Activated T-helper 17 cell treated with anti-CD3 and anti-CD28 coated beads, Interleukin-2, amount 50 U/mL, for 72 hours (primary cell): ENCODE measurements at places on chromosomes 5 and 9.

GRCh38 chr9:134293611-134294152, 32.6 kb upstream of the RXRA start:
- no peak for ATAC-seq

GRCh38 chr5:176625966-176626875, 4.1 kb downstream of the SNCB start:
- ATAC-seq = no peak

DNA sequence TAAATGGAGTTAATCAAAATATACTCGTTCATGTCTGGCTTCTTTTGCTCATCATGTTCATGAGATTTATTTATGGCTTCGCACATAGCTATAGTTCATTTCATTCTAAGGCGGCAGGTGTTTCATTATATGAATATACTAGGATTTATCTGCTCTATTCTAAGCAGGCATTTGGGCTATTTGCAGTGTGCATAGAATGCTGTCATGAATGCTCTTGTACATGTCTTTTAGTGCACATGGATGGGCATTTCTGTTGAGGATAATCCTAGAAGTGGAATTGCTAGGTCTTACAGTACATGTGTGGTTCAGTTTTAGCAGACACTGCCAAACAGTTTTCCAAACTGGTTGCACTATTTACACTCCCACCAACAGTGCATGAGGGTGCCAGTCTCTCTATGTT, 285.3 kb upstream of the ADRA1B start:
- no peak for ATAC-seq

- no peak for ATAC-seq
Observed at GRCh38 chr9:134902936-134903335, 14.8 kb downstream of the FCN1 start.

DNA sequence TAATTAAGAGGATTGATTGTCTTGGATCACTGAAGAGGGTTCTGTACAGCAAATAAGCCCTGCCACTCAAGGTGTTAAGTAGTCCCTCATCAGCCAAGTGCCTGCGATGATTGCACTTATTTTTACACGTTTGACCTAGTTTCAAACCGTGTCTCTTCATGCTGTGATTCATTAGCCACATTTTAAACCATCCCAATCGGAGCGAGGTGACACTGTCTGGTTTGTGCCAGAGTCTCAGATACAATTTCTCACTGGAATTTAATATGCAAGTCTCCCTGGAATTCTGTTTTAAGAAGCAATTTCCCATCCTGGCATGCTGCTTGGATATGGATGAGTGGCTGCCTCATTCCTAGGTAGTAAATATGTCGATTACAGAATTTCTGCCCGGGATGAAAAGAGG, 1.6 kb downstream of the INSYN2B start:
- no peak for ATAC-seq

GRCh38 chr9:25557645-25558300, 120.5 kb downstream of the TUSC1 start:
- ATAC-seq = no peak

DNA sequence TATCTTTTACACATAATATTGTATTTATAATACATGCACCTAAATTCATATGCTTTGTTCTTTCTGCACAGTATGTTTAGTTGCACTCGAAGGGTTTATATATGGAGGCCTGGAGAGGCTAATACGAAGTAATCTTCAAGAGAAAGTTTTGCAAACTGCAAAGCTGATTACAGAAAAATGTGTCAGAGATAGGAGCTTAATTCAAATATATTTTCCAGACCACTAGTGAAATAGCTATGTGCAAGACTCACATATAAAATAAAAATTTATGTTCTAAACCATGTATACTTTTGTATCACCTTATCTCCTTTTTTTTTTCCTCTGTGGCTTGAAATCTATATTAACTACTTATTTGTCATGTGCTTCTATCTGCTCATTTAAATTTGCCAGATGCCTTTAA, 313.8 kb downstream of the EFNA5 start:
- ATAC-seq = no peak

GRCh38 chr9:133048595-133048994, 13.2 kb upstream of the CEL start:
- ATAC-seq = peak; percentile 69

GRCh38 chr9:127572961-127573721, 38.9 kb upstream of the STXBP1 start:
- ATAC-seq = no peak

- ATAC-seq = peak; percentile 96
Observed at GRCh38 chr5:112869948-112870347, 8.9 kb downstream of the SRP19 start.

- ATAC-seq = no peak
Observed at GRCh38 chr9:105344283-105344682, 99.8 kb downstream of the SLC44A1 start.

DNA sequence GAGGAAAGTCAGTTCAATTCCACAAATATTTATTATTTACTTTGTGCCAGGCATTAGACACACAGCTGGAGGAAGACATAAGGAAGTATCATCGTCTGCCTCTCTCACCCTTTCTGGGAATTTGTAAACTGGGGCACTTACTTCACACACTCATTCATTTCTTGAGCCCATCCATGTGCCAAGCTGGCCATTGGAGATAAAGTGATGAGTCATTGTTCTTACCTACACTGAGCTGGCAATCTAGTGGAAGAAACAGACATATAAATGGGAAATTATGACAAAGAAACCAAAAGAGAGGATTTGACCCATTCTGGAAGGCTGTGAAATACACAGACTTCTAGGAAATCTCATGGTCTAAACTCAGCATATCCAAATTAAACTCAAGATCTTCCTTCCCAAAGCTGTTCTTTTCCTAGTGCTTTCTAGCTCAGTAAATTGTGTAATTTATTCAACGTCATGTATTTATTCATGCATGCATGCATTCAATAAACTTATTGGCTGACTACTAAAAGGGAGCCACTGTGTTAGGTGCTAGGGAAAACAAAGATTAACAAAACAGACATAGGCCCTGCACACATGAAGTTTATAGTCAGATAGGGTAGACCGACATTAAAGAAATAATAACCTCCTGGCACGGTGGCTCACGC, 65.3 kb downstream of the SH3RF2 start:
- no peak for ATAC-seq

GRCh38 chr9:124273427-124274160, 15.8 kb downstream of the NEK6 start:
- ATAC-seq = no peak

DNA sequence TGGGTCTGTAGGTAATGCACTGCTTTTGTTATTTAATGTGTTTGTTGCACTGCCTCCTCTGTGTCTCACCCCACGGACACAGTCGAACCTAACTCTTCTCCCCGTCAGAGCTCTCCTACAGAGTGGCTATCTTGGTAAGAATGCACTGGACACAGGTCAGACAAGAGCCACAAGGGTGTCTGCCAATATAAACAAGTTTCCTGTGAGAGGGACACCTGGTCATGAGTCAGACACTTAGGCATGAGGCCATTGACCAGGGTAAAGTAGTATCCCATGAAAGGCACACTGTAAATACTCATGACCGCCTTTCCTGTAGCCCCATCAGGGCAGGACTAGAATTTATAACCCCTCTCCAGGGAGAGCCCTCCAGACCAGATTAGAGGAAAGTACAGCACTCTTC, 115.5 kb downstream of the SLC12A2 start:
- ATAC-seq = no peak

GRCh38 chr9:122119166-122119521, 26.0 kb upstream of the TTLL11 start:
- no peak for ATAC-seq

GRCh38 chr5:118196229-118196628, 792.1 kb downstream of the DTWD2 start:
- no peak for ATAC-seq

DNA sequence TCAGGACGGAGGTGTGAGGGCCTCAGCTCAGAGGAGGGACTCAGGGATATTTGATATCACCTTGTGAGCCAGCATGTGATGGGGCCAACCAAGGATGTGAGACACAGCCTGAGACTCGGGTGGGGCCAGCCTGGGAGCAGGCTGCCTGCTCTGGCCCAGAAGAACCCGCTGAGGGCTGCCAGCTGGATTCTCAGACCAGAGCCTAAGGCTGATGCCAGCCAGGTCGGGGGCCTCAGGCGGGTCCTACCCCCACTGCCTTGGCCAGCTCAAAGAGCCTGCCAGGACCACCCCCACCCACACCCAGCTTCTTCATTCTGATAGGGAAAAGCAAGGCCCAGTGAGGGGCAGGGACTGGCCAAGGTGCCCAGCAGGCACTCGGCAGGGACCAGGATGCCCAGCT, 20.3 kb upstream of the DUSP1 start:
- ATAC-seq = no peak

GRCh38 chr9:71806901-71807307, 38.6 kb upstream of the CEMIP2 start:
- ATAC-seq = peak; percentile 94

- peak; percentile 62 for ATAC-seq
Observed at GRCh38 chr9:125889476-125890419, 142.6 kb downstream of the PBX3 start.

DNA sequence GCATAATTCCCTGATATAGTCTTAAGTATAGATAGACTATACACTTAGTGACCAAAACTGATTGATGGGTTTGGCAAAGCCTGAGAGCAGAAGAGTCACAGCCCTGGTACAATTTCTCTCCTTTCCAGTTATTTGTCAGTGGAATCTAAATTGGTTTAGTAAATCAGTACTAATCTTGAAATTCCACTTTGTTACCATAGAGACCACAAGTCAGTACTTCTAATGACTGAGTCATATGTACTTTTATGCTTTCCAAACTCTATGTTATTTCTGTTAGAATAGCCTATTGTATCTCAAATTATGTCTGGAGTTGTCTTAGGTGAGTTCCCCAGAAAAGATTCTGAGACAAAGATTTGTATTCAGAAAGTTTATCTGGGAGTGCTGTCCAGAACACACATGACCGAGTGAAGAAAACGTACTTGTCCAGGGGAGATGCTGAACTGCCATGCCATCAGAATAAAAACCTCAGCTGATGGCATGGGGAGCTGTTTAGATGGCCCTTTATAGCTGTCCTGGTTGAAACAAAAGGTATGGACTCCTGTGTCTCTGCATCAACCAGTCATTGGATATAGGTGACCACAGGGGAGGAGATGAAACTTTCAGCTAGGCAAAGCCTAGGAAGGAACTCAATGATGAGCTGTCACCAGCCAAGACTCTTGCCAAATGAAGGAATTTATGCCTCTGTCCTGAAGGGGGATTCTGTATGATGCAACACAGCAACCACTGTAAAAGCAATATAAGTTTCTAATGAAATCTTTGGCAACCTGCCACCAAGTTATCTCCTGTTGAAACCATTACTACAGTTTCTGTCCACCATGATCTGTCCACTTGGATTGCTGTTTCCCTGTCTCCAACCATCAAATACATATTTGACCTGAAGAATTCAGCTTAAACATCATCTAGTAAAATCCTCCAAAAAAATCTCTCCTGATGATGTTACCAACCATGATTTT, 18.0 kb upstream of the SMC2 start:
- ATAC-seq = peak; percentile 19

DNA sequence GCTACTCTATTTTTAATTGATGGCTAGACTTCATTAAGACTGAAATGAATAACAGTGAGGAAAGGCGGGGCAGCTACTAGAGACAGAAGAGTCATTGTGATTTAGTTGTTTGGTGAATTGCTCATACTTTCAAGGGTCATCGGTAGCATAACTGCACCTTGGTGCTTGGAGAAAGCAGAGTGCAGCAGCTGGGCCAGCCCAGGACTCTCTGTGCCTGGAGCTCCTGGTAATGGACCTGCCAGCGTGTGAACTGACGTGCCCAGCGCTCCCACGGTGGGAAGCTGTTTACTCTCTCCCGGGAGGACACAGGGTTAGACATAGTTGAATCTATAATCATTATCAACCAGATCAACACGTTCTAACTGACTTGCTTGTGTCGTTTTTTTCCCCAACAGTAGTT, 42.9 kb downstream of the LURAP1L start:
- ATAC-seq = no peak

- ATAC-seq = no peak
Observed at GRCh38 chr9:114318416-114318815, 4.5 kb upstream of the ORM1 start.

DNA sequence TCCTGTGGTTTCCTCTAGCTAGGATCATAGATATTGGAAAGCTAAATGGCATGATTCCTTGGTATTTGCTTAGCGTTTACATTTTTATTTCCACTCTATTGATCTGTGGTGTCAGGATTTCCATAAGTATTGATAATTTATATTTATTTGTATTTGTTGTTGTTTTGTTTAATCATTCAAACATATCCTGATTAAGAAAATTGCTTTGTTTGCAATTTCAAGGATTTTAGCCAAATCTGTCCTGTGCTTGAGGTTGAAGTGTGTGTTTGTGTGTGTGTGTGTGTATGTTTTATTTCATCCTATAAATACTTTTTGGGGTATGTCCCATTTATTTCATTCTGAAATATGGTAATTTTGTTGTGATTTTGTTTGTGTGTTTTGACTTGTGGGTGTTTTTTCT, 1884.1 kb upstream of the CDH6 start:
- no peak for ATAC-seq

- ATAC-seq = no peak
Observed at GRCh38 chr5:120516805-120517204, 52.7 kb downstream of the PRR16 start.

- no peak for ATAC-seq
Observed at GRCh38 chr5:130908186-130908585, 256.9 kb downstream of the HINT1 start.

DNA sequence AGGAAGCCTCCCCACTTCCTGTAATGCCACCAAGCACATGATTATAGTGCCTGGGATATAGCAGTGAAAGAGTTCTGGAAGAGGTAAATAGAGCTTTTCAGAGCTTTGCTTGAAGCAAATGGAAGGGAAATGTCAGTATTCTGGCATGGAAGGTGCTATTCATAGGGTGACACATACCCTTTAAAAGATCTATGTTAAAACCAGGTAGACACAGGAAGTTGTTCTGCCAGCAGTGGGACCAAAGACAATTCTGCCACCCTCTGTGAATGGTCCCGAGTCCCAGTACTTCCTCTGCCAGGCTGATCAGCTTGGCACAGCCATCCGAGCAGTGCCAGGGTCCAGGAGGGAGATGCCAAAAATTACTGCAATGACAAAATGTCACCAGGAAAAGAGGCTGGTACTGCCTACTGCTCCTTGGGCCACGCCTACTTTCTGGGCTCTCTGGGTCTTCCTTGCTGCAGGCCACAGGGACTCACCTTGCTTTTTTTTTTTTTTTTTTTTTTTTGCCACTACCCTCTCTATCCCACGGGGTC, 26.7 kb downstream of the GARNL3 start:
- no peak for ATAC-seq

GRCh38 chr9:36793277-36793676, 220.6 kb downstream of the MELK start:
- no peak for ATAC-seq

- ATAC-seq = no peak
Observed at GRCh38 chr9:114759512-114760341, 46.1 kb downstream of the TNFSF15 start.

DNA sequence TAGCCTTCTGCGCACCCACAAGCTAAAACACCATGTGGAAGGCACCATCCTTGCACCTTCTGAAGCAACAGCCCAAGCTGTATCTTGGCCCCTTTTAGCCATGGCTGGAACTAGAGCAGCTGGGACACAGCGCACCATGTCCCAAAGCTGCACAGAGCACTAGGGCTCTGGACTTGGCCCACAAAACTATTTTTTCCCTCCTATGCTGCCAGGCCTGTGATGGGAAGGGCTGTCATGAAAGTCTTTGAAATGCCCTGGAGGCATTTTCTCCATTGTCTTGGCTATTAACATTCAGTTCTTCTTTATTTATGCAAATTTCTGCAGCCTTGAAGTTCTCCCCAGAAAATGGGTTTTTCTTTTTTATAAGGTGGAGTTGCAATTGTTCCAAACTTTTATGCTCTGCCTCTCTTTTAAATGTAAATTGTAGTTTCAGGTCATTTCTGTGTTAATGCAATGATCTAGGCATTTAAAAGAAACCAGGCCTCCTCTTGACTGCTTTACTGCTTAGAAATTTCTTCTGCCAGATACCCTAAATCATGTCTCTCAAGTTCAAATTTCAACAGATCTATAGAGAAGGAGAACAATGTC, 996.3 kb downstream of the TAF11L14 start:
- no peak for ATAC-seq
